KBM-7 (cell line): ENCODE measurements at places on chromosomes 7 and 10.

- DNase-seq = no peak
Observed at GRCh38 chr7:37333075-37333474, 115.6 kb downstream of the ELMO1 start.

- DNase-seq = no peak
Observed at GRCh38 chr7:38396852-38397251, 123.4 kb upstream of the TARP start.

- DNase-seq = no peak
Observed at GRCh38 chr7:139861803-139862202, 32.7 kb downstream of the TBXAS1 start.

DNA sequence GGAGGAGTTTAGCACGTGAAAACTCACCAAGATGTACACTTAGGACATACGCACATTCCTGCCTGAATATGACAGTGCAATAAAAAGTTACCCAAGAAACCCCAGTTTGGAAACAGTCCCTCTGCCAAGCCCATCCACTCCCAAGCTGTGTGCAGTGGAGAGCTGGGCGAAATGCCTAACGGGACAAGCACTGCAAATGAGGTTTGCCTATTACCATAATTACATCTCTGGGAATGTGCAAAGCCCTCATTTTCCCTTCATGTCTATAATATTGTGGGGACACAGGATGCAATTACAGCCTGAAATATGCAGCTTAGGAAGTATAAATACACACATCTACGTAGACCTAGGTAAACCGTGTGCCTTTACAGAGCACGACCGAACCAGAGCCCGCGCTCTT, 117.5 kb downstream of the PLXNA4 start:
- DNase-seq = no peak

GRCh38 chr7:133297093-133297492, 44.2 kb downstream of the EXOC4 start:
- DNase-seq = no peak

DNA sequence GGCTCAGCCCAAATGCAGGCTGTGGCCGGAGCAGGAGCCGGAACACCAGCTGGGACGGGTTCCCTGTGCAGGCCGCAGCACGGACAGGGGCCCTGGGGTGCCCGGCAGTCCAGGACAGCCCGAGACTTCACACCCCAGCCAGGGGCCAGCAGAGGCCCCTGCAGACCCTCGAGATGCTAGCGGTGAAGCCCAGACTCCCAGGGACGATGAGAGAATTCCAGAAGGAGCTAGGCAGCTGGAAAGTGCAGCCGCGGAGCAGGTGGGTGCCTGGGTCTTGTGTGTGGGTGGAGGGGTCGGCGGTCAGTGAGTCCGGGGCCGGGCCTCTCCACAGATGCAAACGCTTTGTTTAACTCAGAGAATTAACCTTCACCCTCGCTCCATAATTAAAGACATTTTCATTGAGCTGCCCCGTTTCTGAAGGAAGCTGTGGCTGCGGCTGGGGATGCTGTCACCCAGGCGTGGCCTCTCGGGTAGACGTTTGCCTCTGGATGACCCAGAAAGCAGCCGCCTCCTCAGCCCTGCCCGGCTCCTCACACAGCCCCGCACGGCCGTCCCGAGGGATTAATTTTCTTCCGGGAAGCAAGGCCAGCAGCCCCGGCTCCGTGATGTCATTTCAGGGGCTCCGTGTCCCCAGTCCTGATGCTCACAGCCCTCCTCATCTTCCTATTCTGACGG, 26.5 kb downstream of the KNDC1 start:
- no peak for DNase-seq

DNA sequence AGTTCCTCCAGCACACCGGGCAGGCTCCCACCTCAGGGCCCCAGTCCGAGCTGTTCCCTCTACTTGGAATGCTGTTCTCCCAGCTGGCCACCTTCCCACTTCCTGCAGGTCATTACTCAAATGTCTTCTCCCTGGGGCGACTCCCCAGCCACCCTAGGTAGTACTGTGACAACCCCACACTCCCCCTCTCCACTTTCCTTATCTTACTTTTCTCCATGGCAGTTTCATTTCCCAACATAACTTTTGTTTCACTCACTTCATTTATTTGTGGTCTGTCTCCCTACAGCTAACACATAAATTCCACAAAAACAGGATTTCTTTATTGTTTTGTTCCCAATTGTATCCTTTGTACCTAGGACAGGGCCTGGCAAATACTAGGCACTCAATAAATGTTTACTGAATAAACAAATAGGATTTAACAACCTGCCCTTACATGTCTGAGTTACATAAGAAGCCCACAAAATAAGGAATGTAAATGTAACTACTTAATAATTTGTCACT, 76.5 kb downstream of the JAZF1 start:
- DNase-seq = no peak

GRCh38 chr10:92112462-92112861, 178.4 kb downstream of the CPEB3 start:
- DNase-seq = no peak

DNA sequence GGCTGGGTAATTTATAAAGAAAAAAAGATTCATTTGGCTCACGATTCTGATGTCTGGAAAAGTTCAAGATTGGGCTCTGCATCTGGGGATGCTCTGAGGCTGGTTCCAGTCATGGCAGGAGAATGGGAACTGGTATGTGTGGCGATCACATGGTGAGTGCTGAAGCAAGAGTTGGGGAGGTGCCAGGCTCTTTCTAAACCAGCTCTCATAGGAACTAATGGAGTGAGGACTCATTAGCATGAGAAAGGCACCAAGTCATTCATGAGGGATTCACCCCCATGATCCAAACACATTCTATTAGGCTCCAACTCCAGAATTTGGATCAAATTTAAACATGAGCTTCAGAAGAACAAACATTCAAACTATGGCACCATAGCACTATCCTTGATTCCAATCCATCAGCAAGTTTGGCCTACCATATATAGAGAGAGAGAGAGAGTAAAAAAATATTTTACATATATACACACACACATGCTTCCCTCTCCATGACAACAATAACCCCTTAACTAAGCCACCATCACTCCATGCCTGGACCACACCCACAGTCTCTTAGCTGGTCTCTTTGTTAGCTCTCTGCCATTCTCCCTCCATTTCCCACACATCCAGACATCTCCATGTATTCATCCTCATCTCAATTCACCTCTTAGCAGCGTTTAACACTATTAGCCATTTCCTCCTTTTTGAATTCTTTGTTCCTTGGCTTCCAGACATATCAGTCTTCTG, 57.9 kb downstream of the NPY start:
- DNase-seq = no peak
